ENCODE measurements at places on chromosomes 16 and 17.

DNA sequence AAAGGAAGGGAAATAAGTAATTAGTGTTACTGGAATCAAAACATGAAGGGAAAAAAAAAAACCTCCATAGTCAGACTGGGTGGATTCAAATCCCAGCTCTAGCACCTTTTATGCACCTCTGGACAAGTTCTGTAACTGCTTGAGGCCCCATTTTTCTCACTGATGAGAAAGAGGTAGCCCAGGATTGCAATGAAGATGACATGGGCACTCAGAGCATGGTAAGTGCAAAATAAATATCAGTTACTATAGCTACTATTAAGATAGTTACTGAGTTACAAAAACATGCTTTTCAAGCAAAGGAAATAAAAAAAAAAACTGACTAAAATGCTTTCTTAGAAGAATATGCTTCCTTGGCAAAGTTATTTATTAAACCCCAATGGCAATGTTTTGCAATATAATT lies 58.8 kb downstream of the CEP95 start:
- no peak for DNase-seq

DNA sequence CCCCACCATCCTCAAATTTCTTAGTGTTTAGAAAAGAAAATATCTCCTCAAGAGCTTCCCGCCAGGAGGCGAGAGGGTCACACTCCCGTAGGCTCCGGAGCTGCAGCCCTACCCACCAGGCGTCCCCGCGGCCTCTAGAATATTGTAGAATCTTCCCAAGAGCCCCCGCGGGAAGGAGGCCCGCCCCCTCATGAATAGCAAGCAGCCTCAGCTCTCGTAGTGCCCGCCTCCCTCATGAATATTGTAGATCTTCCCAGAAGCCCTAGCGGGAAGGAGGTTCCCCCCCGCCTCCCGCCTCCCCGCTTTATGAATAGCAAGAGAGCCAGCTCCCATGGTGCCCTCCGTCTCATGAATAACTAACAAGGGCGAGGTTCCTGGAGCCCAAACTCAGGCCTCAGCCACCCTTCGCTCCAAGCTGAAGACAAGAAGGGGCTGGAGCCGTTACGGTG lies at the start of gene FBXO47:
FBXO47 (minus strand) TSS at position 114 of the 449 bp plus-strand sequence. CDS start 4,378 bp downstream, outside the sequence.
- no peak for DNase-seq

DNA sequence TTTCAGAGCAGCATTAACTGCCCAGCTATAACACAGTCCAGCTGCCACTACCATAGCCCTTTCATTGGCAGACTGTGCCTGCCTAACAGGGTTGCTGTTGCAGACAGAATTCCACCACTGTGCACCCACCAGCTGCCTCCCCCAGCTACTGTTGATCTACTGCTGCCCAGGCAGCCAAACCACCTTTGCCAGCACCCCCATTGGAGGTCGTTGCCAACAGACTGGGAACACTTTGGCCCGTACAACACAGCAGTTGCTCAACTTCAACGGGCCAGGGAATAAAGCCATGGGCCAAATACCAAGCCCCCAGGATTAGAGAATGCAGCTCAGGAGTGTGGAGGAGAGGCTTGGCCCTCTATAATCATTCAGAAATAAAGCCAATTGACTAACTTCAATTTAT lies 473.6 kb downstream of the CDH11 start:
- DNase-seq, result no peak

GRCh38 chr17:82490512-82491195 lies 28.9 kb upstream of the FOXK2 start:
- peak; percentile 80 for DNase-seq

- no peak for DNase-seq
Observed at GRCh38 chr17:66783656-66784381, 51.1 kb upstream of the CACNG5 start.

DNA sequence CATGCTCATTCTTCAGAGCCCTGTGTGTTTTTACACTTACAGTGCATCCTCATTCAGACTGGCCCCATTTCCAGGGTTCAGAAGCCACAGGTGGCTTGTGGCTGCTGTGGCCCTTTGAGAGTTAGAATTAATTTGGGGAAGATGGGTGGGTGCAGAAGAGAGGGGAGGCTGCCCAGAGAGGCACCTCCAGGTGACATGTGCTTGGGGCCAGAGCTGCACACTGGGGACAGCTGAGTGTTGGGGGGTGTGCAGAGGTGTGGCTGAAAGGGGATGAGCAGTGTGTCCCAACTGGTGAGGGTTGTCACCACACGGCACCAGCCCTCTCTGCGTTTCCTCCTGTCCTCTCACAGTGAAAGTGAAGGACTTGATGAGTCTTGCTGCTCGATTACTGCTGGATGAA lies 6.9 kb upstream of the EIF1 start:
- DNase-seq, result no peak

- DNase-seq, result no peak
Observed at GRCh38 chr16:3607161-3607560, 4.2 kb downstream of the SLX4 start.

DNA sequence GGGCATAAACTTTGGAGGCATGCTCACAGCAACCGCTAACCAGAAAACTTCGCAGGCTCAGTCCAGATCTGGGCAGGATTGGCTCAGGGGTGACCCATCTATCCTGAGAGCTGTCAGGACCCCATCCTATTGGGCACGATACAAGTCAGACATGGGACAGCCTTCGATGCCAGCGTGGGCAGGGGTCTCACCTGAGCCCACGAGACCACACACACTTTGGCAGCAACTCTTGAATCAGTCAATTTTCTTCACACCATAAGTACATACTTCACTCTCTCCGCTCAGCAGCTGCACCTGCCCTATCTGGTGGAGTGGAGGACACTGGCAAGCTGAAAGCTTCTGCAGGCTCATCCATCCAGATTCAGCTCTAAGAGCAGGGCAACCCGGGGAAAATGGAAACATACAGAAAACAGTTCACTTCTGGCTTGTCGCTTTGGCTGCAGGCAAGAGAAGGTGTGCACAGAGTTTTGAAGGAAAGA lies 48.3 kb downstream of the ZFHX3 start:
- DNase-seq, result peak; percentile 64

- DNase-seq, result no peak
Observed at GRCh38 chr16:6725634-6726331, 606.9 kb upstream of the RBFOX1 start.

DNA sequence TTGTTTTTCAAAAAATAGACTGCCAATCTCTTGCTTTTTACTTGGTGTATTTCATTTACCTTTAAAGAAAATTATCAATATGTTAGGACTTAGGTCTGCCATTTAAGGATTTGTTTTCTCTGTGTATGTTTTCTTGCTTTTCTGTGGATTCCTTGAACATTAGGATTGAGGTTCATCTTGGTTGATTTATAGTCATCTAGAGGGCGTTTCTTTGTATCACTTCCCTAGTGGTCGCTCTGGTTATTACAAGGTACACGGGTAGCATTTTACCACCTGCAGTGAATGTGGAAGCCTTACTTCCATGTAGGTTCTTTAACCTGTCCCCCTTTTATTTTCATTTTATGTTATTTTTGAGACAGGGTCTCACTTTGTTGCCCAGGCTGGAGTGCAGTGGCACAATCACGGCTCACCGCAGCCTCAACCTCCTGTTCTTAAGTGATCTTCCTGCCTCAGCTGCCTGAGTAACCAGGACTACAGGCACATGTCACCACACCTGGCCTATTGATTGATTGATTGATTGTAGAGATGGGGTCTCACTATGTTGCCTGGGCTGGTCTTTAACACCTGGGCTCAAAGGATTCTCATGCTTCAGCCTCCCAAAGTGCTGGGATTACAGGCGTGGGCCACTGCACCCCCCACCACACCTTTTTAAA lies 35.2 kb upstream of the CBX4 start:
- peak; percentile 27 for DNase-seq

DNA sequence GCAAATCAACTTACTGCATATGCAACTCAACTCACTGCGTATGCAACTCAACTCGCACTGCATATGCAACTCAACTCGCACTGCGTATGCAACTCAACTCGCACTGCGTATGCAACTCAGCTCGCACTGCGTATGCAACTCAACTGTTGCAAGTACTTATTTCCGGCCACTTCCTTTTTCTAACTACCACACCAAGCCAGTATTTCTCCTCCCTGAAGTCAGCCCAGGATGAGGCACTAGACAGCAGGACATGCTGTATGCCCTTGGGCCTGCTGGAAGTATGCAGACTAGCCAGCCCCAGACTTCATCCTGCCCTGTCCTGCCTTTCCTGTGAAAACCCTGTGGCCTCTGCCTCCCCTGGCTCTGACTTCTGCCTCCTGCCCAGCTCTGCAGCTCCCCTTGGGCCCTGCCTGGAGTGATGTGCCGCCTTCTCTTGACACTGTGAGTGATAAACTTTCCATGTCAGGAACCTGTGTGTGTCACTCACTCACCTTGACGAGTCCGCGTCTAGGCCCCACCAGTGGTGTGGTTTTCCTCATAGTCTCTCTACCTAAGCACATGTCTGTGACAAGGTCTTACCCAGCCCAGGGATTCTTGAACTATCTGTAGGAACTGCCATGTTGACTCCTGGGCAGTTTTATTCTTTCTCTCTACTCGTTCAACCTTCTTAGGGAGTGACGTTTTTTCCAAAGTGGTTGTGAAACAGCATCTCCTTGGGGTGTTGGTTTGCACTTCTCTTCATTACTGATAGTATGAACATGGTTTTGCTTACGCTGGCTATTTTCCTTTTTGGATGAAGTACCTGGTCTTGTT lies 16.4 kb downstream of the ZNF778 start:
- DNase-seq, result no peak

DNA sequence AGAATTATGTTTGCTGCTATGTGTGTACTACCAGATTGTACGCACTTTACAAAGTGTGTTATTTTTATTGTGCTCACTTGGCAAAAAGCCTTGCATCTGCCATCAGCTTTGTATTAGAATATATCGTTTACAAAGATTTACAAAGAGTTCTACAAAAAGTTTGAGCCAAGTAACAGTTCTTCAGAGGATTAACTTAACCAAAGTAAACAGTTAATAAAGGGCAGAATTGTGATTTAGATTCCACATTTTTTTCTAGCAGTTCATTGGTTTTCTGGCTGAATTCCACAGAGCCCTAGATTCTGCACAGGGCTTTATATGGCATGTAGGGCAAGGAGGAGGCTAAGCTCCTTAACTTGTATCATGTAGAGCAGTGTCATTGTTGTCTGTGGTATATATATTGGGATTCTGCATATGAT lies 29.4 kb downstream of the UTP18 start:
- DNase-seq, result no peak

DNA sequence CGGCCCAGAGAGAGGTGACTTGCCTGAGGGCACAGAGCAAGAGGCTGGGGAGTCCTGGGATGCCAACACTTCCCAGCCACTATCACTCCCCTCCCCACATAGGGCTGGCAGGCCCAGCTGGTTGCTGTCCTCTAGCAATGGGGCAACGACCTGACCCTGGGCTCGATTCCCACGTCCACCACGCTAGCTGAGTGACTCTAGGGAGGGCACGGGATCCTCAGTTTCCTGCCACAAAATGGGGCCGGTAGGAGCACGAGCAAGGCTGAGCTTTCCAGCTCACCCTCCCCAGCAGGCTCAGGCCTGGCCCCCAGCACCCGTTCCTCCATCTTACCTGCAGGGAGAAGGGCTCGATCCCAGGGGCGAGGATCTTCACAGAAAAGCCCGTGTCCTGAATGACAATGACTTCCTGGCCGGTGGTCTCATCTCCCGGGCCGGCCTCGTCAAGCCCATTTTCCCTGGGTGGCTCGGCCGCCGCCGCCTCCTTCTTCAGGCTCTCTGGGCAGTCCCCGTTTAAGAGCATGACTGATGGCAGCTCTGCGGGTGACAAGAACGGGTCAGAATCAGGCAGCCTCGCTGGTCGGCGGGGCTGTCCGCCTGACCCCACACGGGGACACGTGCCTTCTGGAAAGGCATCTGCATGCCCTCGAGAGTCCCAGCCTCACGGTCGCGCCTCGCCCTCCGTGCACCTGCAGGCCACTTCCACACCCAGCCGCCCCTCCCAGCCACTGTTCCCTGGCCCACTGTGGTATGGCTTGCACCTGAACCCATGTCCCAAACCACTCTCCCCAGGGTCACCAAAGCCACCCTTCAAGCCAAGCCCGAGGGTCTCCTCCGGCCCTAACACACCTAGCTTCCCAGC lies 7.3 kb downstream of the CLUH start:
- DNase-seq, result no peak

- no peak for DNase-seq
Observed at GRCh38 chr16:58485184-58485887, 14.6 kb upstream of the NDRG4 start.

DNA sequence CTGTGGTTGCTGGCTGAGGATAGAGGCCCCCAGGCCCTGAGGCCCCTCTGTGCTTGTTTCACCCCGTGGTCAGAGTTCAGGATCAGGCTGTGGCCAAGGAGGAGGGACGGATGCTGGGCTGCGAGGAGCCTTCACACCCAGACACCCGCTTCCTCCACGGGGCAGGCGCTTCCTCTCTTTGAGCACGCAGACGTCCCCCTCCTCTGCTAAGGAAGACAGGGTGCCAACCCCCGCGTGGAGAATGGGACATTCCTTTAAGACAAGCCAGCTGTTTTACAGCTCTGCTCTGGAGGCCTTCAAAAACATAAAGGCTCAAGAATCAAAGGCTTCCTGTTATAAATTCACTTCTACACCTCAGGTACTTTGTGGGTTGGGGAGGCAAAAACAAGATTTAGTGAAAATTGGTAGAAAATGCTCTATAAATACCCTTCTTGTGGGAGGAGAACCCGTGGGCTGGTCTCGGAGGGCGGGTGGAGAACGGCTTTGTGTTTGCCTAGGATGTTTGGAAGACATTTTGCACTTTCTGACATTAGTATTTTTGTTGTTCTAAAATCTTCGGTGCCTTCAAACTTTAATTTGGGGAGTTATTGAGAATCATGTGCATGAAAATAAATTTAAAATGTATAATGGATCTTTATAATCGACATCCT lies 60.8 kb upstream of the FOXF1 start:
- DNase-seq, result no peak

DNA sequence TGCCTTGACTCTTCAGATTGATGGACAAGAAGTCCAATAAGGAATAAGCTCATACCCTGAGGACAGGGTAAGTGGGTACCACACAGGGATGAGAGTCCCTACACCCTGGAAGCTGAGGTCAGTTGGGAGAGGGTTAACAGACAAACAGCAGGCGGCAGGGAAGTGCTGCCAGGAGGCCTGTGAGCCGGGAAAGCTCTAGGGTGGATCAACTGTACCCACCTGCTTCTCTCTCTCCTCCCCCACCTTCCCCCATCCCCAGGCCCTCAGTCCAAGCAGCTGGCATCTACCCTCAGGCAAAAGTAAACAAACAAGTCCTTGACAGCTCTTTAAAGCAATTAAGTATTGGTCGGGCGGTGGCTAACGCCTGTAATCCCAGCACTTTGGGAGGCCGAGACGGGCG lies 20.7 kb upstream of the MYLK3 start:
- peak; percentile 96 for DNase-seq

DNA sequence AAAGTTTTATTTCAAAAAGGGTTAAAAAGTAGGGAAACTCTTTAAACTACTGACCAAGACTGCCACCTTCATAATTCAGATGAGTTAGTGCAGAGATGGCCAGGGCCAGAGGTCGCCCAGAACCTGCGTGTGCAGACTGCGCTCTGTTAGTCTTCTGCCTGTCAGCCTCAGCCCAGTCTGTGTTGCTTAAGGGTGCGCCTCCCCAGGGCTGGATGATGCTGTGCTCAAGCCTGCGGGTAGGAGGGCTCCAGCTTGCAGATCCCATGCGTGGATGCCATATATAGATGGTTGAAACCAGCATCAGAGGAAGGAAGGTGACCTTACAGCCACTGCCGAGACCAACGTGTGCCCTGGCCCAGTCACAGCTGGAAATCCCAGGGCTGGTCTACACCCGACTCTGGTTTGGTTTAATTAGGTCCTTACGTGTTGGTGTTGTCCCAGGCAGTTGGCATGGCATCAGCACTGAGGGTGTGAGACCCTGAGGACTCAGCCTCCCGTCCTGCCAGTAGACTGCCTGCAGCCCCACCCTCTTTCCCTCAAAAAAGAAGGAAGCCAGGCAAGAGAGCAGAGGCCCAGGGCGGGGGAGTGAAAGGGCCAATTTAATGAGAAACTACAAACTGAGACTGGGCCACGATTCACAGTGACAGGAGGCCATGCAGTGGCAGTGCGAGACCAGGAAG lies 27.7 kb downstream of the CDIP1 start:
- DNase-seq, result no peak
